Breast epithelium (tissue), 4 donors: ENCODE measurements at places on chromosomes 3 and 15.
A peak's percentile ranks its signal among the peaks of the same experiment; 100 is the strongest.

GRCh38 chr3:129614927-129615363 lies 8.5 kb upstream of the PLXND1 start:
- no peak for DNase-seq

DNA sequence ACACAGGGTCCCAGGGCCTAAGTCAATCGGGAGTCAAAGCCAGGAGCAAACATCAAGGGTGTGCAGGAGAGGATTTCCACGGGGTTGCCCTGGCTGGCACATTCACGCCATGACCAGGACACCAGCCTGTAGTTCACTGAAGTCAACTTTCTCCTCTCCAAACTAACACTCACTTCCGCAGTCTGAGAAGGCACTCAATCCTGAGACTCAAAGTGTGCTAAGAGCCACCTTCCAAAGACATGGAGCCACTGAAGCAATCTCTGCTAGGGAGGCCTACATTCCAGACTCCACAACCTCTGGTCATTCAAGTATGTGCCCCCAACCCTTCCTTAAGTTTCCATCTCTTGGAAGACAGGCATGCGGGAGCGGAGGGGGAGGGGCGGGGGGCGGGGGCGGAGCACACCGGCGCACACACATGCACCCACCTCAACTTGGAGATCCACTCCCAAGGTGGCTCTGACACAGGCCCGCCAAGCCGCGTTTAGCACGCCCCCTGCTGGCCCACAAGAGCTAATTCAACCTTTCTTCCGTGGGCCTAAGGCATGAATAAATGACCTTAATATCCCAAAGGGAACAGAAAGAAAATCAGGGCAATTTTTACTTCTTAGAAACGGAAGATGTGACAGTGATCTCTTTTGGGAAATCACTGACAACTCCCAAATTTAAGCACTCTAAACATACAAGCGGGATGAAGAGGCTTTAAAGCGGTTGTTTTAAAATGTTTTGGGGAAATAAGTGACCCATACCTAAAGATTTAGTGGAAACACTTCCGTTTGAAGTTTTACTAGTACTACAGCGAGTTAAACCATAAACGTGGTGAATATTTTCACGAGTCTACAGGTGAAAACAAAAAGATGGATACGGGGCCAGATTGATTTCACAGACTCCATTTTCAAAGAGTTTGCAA lies 162.5 kb upstream of the CHRNA7 start:
- DNase-seq, result no peak

DNA sequence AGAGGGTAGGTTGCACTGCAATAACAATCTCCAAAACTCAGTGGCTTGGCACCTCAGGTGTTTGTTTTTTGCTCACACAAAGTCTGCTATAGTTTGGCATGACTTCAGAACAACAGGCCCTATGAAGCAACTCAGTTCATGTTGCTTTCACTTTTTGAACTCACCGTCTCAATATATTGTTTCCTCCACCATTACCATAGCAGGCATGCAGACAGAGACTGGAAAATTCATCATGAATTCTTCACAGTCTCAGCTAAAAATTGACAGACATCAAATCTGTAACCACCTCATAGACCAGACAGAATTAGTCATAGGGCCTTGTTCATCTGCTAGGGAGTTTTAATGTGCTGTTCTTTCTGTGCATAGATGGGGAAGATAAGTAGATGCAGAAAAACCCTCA lies 161.4 kb upstream of the POU1F1 start:
- DNase-seq, result no peak

DNA sequence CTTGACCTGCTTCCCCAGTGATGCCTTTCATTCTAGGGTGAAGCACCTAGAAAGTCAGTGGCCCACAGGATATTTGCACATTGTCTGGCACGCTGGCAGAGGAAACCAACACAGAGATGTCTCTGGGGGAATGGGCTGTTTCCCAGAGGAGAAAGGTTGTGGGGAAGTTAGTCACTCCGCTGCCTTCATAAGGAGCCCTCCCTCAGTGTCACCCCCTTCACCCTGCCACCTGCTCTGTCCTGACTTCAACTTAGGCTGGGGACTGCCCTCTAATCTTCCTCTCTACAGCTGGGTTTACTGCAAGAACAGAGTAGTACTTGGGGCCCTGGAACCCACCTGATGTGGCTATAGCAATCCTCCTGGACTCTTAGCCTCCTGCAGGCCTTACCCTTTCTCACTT lies 5.7 kb downstream of the KLHDC8B start:
- no peak for DNase-seq

DNA sequence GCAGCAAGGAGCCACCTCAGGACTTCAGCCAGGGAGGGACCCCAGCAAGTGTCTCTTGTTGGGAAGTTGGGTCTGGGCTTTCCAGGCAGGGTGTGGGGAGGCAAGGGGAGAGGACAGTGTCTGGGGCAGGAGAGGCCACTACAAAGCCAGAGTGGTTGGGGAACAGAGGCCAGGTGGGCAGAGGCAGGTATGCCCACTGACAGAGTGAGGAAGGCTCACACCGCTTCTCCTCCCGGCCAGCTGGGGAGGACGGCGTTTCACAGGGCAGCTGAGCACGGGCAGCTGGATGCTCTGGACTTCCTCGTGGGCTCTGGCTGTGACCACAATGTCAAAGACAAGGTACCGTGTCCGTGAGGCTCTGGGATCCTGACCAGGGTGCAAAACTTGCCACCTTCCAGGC lies 15.0 kb downstream of the ANKDD1A start:
- DNase-seq, result no peak

DNA sequence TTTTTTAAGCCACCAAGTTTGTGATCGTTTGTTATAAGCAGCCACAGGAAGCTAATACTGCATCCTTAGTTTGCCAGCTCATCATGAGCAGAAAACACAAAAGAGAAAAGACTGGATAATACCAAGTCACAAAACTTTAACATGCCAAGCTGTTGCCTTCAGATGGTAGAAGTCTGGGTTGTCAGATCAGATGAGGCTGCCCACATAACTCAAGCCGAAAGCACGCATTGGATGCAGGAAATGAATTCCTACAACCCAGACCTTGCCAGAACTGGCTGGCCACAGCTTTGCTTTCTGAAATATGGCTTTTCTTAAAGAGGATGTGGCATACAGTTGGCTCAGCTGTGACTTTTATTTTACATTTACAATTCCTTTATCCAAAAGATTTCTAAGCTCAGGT lies 118.3 kb upstream of the NEO1 start:
- DNase-seq, result no peak

GRCh38 chr3:101999177-101999779 lies 150.0 kb downstream of the NFKBIZ start:
- DNase-seq, result no peak

- no peak for DNase-seq
Observed at GRCh38 chr15:66066005-66066404, 187.5 kb downstream of the MEGF11 start.

- DNase-seq, result peak; percentile 46
Observed at GRCh38 chr3:45917146-45917898, 25.9 kb upstream of the CXCR6 start.

DNA sequence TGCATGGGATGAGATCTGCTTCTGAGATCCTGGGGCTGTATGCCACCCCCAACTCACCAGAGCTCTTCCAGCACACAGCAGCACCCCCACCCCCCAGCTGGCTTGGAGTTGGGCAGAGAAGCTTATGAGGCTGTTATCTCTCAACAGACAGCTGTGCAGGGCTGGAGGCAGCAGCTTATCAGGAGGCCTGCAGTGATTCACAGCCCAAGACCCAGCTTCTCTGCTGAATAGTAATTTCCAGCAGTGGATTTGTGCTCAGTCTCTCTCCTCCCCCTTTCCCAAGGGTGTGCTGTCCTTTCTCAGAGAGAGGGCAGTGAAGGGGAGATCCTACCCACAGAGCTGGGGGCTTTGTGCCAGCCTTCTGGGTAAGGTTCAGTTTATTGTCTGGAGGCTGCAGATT lies 2.1 kb downstream of the RPP25 start:
- no peak for DNase-seq

GRCh38 chr3:64460877-64461276 lies 226.9 kb downstream of the ADAMTS9 start:
- no peak for DNase-seq

DNA sequence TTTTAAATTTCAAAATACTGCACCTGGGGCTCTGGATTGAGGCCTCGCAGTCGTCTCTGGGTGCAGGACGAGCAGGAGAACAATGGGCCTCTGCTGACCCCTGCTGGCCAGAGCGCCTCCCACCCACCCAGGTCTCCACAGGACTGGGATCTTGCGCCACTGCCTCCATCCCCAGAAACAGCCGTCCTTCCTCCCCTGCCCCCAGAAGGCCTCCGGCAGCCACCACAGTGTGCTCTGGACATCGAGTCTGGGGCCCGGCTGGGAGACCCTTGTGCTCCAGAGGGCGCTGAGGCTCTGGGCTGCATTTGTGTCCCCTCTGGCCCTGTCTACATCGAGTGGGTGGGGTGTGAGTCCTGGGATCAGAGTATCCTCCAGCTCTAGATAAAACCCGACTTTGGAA lies 6.7 kb upstream of the ACSBG1 start:
- DNase-seq, result peak; percentile 72

DNA sequence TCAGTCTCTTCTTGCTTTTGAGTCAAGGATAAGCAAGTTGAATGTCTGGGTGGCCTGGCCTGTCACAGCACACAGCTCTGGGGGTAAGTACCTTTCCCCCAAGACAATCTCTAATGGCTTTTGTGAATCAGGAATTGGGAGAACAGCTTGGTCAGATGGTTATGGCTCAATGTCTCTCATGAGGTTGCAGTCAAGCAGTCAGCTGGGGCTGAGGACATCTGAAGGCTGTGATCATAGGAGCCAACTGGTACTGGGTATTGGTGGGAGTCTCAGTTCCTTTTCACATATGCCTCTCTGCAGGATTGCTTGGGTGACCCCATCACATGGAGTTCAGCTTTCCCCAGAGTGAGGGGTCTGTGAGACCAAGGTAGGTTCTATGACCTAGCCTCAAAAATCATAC lies 33.0 kb upstream of the TMEM158 start:
- DNase-seq, result no peak

DNA sequence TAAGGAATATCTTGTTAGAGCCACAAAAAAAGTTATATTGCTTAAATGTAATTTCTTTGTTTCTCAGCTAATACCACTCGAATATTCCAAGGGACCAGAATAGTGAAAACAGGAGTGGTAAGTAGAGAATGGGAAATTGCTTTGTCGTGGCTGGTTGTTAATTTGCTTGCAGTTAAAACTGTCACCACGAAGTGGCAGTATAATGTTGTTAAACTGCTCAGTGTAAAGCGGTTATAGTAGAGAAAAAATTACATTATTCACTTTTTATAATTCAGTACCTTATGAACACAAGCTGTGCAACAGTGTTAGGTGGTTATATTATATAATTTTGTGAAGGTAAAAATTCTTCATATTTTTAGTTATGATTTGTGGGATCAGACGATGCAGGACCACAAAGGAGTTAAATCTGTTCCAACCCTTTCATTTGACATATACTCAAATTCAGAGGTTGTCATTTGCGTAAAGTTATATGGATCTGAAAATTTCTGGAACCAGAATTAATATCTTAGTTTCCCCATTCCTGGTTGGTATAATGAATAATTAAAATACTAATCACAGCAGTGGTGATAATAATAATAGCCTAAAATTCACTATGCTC lies 171.8 kb downstream of the FEZF2 start:
- DNase-seq, result no peak

DNA sequence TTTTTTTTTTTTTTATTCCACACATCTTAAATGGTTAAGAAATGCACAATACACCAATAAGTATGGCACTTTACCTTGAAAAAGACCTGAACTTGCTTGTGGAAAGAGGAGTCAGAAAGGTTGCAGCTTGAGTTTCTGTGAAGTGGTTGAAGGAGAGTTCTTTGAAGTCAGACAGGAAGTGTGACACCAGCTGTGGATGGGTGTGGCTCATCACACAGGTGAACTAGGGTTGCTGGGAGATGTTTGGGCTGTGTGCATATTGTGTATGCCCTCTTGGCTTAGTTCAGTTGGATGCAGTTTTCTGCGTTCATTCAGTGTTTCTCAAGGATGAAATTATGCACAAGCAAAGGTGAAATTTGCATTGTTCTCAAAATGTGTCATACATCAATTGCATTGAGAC lies 6.3 kb downstream of the AEN start:
- no peak for DNase-seq

DNA sequence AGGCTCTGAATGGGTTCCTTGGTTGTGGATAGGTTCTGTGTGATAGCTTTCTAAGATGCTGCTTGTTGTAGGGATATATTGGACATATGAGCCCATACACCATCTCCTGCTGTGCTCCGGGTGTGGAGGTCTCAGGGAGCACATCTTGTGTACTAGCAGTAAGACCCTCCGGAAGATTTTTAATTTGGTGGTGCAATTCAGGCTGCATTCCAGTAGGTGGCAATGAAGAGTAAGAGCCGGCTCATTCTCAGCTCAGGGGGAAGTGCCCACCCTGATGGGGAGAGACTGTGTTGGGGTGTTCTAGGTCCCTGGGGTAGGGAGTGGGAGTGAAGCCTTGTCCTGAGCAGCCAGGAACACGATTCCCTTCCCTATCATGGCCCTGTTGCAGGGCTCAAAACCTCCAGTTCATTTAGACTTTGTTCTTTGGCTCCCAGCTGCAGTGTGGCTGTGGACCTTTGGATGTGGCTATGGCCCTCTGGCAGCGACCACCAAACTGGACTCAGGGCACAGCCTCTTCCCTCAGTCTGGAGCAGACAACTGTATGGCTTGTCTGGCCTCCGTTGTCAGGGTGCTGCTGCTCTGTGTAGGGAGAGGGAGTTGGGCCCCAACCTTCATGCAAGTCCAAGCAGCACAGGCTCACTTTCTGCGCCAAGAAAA lies 104.7 kb downstream of the UNC13C start:
- no peak for DNase-seq

GRCh38 chr15:34370129-34370528 lies 3.1 kb upstream of the LPCAT4 start:
- no peak for DNase-seq

- DNase-seq, result no peak
Observed at GRCh38 chr3:149044339-149045083, 41.8 kb downstream of the HLTF start.

- no peak for DNase-seq
Observed at GRCh38 chr3:33061782-33062181, 35.2 kb downstream of the GLB1 start.

DNA sequence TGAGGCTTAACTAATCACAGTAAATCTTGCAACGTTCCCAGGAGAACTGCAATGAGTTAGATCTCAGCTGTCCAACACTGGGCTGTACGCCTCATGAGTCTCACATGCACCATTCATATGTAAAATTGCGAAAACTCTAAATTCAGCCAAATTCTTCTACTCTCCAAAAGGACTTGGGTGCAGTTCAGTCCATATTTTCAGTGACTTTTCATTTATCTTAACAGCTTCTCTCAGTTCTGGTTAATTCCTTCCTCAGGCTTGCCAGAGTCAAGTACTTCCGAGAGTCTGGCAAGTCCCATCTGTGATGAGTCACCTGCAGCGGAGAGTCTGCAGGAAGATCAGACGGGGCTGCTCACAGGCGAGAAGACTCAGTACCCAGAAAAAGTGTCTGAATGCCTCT lies 11.5 kb downstream of the CCDC80 start:
- peak; percentile 40 for DNase-seq

DNA sequence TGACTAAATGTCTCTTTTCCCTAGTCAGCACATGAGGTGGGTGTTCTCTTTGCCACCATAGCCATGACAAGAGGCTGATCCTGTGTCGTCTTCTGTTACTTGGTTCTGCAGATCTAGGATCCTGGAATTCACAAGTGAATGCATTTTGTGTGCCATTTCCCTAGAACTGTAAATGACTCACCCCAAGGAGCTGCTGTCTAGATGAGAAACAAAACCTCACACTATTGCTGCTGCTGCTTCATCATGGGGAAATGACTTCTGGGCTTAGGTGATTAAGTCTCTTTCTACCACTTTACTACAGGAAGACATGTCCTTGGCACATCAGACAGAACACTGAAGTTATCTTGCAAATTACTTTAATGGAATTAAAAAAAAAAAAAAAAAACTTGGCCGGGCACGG lies 54.9 kb downstream of the SLCO3A1 start:
- DNase-seq, result no peak

GRCh38 chr15:38696109-38696727 lies 131.6 kb upstream of the RASGRP1 start:
- DNase-seq, result no peak
